ENCODE measurements at places on chromosomes 3 and 15.
A peak's percentile ranks its signal among the peaks of the same experiment; 100 is the strongest.

DNA sequence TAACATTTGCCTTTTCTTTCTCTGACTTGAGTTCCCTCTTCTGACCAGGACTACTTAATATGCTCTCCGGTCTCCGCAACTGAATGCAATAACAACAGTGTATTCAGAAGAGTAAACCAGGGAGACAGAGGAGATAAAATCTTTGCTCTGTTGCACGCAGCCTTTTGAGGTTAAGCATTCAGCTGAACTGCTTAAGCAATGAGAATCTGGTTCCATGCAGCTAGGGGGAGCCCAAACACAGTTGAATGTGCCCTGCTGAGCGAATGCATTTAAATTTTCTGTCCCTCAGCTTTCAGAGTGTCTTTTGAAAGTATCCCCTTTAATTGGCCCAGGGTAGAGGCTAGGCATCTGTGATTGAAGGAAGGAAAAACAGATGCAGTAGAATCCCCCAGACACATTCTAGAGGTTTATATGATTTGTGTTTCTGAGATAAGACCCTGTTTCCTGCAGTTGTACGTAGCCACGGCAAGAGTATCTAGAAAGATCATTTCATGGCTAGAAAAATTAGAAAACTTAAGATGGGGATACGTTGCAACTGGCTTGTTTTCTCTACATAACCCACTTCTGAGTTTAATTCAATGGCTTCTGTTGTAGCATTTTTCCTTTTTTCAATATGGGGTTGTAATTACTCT is 309.6 kb downstream of the TUSC7 start:
- peak; percentile 79 for DNase-seq

GRCh38 chr3:16406166-16406565 is 107.3 kb downstream of the RFTN1 start:
- DNase-seq, result no peak

GRCh38 chr3:56855856-56856512 is 54.2 kb upstream of the ARHGEF3 start:
- DNase-seq, result peak; percentile 56

DNA sequence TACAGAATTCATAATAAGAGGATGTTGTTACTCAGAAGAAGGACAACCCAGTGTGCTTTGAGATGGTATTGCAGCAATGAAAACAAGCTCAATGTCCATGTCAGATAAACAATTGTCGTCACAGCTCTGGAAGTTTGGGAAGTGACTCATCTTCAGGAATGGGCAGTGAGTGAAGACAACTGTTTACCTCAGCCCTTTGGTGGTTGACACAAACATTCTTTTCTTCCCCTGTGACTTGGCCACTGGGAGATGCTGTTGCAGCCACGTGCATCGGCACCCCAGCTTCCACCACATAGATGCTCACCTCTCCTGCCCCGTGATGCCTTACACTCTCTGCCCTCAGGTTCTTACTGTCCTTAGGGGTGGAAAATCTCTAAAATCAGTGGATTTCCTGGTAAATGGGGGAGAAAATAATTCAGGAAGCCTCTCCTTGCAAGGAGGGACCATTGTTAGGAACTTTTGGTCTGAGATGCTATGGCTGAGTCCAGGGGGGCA is 114.1 kb upstream of the GALNT15 start:
- DNase-seq, result peak; percentile 100

GRCh38 chr15:25609371-25609770 is 170.5 kb upstream of the UBE3A start:
- no peak for DNase-seq

DNA sequence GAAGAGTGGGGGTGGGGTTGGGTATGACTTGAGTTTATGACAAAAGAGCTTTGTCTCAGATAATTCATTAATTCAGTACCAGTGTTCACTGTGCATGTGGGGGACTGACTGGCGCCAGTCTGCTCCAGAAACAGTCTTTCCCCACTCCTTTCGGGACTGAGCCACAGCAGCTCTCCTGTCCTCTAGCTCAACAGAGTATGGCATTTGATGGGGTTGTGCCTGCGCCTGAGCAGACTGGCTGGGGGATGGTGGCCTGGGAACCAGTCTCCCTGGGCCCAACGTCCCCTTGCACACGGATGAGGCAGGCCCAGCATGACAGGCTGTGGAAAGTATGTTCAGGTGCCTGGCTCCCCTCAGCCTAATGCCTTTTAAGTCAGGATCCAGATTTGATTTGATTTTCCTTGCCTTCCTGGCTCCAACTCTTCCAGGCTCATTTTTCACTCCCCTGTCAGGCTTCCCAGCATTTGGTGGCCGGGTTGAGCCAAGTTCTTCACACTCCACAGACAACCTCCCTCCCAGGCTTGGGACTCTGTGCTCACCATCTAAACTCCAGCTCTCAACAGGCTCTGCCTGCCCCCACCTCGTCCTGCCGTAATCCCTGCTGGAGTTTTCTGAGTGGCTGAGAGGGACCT is 105.0 kb downstream of the MYLK start:
- peak; percentile 74 for DNase-seq

- no peak for DNase-seq
Observed at GRCh38 chr3:9183011-9183410, 66.4 kb downstream of the SRGAP3 start.

DNA sequence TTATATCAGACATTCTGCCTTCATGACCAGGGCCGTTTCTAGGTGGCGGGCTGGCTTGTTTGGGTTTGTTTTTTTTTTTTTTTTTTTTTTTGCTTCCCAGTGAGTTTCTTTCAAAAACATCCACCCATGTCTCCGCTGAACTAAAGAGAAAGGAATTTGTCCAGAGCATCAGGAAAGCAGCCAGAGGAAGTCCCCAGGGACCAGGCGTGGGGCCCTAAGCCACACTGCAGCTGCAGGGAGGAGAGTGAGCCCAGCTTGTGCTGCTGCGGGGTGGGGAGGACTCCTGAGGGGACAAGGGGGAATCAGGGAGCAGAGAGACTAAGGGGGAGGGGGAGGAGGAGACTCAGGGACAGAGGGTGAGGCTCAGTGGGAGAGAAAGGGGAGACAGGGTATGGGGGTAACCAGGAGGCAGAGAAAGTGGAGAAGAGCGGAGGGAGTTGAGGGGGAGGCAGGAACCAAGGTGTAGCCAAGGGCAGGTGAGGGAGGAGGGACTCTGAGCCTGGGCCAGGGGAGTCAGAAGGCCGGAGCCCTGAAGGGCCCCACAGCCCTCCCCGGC is 49.5 kb downstream of the CYP11A1 start:
- peak; percentile 98 for DNase-seq

GRCh38 chr3:113212150-113212843 is 940 bp downstream of the BOC start:
- DNase-seq, result peak; percentile 46

- DNase-seq, result peak; percentile 40
Observed at GRCh38 chr15:39976291-39977274, 42.7 kb downstream of the EIF2AK4 start.

DNA sequence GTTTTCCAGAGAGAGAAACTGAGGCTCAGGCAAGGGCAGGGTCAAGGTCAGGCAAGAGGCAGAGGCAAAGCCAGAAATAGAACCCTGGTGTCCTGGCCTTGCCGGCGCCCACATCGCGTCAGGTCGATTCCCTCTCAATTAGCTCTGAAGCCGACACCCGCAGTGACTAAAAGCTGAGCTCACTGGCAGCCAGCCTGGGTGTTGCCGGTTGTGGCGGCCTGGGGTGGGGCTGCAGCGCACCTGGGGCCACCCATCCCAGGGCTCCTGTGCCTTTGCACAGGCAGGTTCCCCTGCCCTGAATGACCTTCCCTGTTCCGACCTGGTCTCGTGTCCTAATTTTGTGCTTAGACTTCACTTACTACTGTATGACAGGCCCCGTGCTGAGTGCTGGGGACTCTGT is 6.2 kb downstream of the SEMA3F start:
- DNase-seq, result no peak

DNA sequence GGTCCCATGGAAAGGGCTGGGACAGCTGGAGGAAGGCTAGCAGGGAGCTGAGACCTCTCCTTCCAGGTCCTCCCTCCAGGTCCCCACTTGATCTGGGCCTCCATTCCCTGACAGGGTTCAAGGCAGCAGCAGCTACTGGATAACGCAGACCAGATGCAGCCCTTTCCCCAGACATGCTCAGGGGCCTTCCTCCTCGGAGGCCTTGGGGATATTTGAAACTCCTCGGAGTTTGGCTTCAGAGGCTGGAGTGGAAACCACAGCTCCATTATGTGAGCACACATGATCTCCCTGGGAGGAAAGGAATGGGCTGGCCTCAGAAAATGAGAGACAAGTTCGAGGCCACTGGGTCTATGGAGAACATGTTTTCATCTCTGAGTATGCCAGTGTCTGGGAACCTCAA is 119.3 kb downstream of the SMAD6 start:
- no peak for DNase-seq

GRCh38 chr3:103609472-103609871 is 1174.7 kb downstream of the ZPLD1 start:
- no peak for DNase-seq

- no peak for DNase-seq
Observed at GRCh38 chr15:91632981-91633380, 220.5 kb upstream of the SLCO3A1 start.

GRCh38 chr3:179716226-179716625 is 63.4 kb downstream of the USP13 start:
- no peak for DNase-seq

GRCh38 chr3:107910713-107911259 is 180.0 kb downstream of the CD47 start:
- DNase-seq, result no peak

DNA sequence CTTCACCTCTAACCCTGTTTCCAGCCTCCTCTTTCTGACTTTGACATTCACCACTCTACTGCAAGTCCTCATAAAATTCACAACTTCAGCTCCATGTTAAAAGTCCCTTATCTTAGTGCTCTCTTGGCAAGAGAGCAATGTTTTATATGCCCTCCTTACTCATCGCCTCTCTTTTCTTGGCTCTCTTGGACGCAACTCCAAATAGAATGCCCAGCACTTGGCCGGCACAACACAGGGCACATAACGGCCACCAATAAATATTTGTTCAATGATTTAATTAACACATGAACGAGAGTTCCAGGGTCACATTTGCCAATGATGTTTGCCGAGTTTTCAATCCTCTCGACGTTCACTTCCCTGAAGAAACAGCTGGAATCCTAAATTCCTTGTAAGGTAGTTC is 401.4 kb downstream of the ROBO1 start:
- DNase-seq, result peak; percentile 7

GRCh38 chr15:68431037-68431791 is 749 bp downstream of the ITGA11 start:
- DNase-seq, result peak; percentile 45

DNA sequence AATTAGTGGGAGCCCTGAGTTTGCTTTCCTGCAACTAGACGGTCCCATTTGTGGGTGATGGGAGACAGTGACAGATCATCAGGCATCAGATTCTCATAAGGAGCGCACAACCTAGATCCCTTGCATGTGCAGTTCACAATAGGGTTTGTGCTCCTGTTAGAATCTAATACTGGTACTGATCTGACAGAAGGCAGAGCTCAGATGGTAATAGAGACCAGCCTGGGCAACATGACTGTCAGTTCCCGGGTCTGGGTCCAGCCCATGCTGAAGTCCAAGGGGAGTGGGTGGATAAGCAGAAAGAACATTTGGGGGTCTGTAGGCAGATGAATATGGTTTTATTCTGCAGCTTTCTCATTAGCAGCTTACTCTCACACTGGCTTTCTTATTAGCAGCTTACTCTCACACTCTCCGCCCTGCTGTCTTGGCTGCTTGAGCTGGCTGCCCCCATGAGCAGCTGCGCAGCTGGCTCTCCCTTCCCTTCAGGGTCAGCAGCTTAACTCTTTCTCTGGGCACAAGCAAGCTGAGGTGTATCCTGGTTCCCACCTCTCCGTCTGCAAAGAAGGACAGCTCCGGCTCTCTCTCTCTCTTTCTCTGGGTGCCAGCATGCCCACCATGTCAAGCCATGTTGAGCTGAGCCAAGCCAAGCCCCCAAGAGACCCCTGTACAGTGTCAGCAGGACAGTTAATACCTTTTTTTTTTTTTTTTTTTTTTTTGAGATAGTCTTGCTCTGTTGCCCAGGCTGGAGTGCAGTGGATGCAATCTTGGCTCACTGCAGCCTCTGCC is 46.5 kb downstream of the KLHDC8B start:
- peak; percentile 48 for DNase-seq

- no peak for DNase-seq
Observed at GRCh38 chr3:6504347-6504746, 356.6 kb upstream of the GRM7 start.

- peak; percentile 74 for DNase-seq
Observed at GRCh38 chr3:122680475-122681283, at the start of gene PARP14. Gene PARP14, plus strand, starts transcription at chr3:122680839. Its CDS starts 45 bp downstream, at chr3:122680884.

DNA sequence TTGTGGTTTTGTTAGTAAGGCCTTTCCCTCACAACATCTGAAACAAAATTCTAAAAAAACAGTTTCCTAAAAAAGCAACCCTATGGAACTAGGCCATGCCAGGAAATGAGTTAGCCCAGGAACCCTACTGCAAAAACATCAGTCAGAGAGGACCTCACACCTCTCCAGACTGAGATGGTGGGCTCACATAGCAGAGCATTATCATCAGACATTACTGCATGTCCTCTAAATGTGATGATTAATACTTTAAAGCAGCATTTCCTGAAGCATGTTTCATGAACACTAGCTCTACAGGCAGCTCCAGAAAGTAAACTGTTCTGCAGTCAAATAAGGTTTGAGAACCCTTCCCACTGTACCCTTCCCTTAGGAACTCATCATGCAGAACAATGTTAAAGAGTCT is 232.3 kb upstream of the MRPL3 start:
- DNase-seq, result peak; percentile 16

DNA sequence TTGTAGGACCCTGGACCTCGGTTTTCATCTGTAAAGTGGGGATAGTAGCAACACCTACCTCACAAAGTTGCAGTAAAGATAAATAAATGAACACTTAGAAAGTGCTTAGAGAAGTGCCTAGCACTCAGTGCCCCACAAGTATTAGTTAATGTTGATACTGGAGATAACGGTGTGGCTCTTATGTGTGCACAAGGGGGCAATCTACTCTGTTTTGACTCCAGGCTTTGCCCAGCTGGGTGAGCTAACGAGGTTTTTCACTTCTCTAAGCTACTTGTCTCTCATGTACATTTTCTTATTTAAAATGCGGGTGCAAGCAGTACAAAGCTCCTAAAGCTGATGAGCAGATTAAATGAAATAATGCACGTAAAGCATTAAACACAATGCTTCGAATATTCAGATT is 193.5 kb upstream of the ICE2 start:
- no peak for DNase-seq

GRCh38 chr3:43505351-43505750 is 116.5 kb downstream of the ANO10 start:
- DNase-seq, result peak; percentile 34

- peak; percentile 12 for DNase-seq
Observed at GRCh38 chr3:188533612-188534357, 379.8 kb downstream of the LPP start.

- DNase-seq, result peak; percentile 95
Observed at GRCh38 chr15:94026458-94027304, 204.7 kb upstream of the MCTP2 start.

GRCh38 chr3:161748049-161748448 is 251.4 kb downstream of the OTOL1 start:
- no peak for DNase-seq

- DNase-seq, result peak; percentile 42
Observed at GRCh38 chr3:176951586-176952292, 245.5 kb downstream of the TBL1XR1 start.

- DNase-seq, result no peak
Observed at GRCh38 chr15:38531509-38531908, 33.1 kb downstream of the RASGRP1 start.

All from fibroblast of the aortic adventitia (primary cell).